ENCODE measurements at places on chromosomes 3 and 15.
A peak's percentile ranks its signal among the peaks of the same experiment; 100 is the strongest.

- DNase-seq: no peak
Measured at GRCh38 chr15:97144377-97144711, 813.8 kb downstream of the NR2F2 start.

DNA sequence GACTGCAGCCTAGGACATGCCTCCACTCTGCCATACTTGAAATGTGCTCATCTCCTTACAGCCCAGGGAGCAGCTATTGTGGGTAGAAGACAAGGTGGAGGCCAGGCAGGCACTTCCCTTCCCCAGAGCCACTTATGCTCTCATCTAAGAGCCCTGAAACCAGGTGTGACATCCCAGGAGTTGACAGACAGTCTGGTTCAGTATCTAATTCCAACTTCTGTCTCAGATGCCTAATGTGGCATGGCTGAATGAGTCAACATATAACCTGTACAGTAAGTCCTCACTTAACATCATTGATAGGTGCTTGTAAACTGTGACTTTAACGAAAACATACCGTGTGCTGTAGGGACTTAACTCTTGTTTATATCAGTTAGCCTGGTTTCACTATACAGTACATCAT is 1.2 kb upstream of the CAPN3 start:
- DNase-seq: no peak

- DNase-seq: peak; percentile 64
Measured at GRCh38 chr3:195895078-195895860, 13.1 kb downstream of the TNK2 start.

- DNase-seq: no peak
Measured at GRCh38 chr15:51341366-51342226, at the start of gene GLDN. Gene GLDN (plus strand): TSS chr15:51341655. CDS start chr15:51341685, 30 bp downstream.

DNA sequence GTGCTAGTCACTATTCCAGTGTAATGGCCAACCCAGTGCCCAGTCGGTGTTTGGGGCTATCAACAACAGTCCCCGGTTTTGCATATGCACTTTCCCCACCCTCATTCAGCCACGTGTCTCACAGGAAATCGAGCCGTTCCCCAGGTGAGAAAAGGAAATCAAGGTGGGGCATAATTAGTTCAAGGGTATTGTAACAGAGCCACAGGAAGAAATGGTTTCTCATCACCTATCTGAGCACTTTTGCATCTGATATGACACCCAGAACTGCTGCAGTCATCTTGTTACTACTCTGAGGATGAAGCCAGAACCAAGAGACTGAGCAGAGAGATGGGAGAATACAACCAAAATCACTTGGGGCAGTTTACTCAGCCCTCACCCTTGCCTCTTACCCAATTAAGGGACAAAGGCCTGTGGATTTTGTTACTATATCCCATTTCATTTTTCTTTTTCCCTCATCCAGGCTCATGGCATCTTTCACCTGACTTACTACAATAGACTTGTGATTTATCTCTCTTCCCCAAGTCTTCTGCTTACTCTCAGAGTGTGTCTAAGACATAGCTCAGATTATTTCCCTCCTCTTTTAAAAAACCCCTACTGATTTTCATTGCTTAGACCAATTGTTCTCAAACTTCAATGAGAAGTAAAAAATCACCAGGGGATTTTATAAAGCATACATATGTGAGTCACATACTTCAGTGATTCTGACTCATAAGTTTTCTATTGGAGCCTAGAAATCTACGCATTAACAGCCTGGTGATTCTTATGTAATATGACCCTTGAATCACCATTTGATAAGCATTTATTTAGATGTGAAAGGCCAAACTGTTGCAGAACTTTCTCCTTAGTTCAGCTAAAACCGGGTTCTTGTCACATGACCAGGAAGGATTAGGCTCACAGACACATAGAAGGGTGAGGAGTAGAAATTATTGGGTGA is 40.5 kb downstream of the TRAT1 start:
- DNase-seq: no peak

- no peak for DNase-seq
Measured at GRCh38 chr3:52396907-52397591, 47.9 kb downstream of the SEMA3G start.

DNA sequence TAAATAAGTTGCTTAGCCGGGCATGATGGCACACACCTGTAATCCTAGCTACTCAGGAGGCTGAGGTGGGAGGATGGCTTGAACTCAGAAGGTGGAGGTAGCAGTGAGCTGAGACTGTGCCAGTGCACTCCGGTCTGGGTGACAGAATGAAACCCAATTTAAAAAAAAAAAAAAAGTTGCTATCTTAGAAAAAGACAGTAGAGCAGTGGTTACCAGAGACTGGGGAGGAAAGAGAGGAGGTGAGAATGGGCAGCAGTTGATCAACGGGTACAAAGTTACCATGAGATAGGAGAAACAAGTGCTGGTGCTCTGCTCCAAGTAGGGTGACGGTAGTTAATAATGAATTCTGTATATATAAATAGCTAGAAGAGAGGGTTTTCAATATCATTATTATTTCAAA is 821 bp upstream of the CCR2 start:
- DNase-seq: no peak

DNA sequence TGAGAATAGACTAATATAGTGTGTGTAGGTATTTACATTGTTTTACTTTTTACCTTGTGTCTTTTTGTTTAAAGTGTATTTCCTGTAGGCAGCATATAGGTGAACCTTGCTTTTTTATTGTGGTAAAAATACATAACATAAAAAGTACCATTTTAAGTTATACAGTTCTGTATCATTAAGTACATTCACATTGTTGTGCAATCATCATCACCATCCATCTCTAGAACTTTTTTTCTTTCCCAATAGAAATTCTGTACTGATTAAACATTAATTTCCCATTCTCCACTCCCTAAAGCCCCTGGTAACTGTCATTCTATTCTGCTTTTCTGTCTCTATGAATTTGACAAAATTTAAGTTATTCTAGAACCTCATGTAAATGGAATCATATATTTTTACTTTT is 48.2 kb upstream of the EIF5A2 start:
- no peak for DNase-seq

DNA sequence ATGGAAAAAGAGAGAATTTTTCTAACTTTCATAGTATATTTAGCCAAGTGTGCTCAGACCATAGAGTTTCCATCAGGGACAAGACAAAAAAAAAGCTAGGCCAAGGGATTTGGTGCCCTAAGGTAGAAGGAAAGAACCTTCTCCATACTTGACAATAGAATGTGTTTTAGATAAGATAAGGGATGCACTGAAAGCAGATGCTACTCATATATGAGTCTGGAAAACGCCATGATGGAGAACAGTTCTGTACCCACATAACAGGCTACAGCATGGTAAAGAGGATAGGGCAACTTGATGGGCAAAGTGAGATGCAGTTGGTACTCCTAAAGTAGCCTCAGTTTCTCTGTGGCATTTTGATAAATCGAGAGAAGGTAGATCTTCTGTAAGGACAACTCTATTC is 216.4 kb upstream of the NECTIN3 start:
- DNase-seq: no peak

DNA sequence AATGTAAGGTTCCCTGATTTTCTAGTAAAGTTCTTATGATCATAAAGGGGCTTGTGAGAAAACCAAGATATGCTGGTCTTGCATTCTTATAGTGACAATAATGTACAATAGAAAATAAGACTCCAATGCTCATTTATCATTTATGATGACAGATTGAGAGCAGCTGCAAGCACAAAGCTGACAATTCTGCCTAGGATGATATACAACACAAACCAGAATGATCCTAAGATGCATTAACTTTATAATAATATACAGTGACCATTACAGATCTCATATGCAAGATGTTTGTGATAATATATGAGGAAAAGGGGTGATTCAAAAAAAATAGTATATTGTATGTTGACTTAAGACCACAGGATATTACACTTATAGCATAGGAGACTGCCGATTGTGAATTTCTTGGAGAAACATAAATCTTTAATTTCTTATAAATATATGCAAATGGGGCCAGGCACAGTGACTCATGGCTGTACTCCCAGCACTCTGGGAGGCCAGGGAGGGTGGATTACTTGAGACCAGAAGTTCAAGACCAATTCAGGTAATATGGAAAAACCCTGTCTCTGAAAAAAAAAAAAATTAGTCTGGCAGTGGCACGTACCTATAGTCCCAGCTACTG is 387.0 kb downstream of the ZBBX start:
- no peak for DNase-seq

GRCh38 chr15:73926219-73927002 is at the start of gene LOXL1:
Gene LOXL1 (plus strand): TSS chr15:73926462. CDS start chr15:73926784, 322 bp downstream.
- DNase-seq: no peak

GRCh38 chr3:145903472-145904013 is 257.4 kb downstream of the PLOD2 start:
- DNase-seq: no peak

All from DMS153 (cell line).